ENCODE measurements at places on chromosomes 13 and 19. TPM values are rescaled to one million over a fixed set of nuclear protein-coding genes. Genes with fewer than 3 reads are reported as not detected.

- DNase-seq, result no peak
Measured at GRCh38 chr13:56015919-56016318, 1124.8 kb upstream of the PRR20A start.

- DNase-seq, result no peak
Measured at GRCh38 chr19:53365899-53366493, 491 bp downstream of the ZNF525 start.

DNA sequence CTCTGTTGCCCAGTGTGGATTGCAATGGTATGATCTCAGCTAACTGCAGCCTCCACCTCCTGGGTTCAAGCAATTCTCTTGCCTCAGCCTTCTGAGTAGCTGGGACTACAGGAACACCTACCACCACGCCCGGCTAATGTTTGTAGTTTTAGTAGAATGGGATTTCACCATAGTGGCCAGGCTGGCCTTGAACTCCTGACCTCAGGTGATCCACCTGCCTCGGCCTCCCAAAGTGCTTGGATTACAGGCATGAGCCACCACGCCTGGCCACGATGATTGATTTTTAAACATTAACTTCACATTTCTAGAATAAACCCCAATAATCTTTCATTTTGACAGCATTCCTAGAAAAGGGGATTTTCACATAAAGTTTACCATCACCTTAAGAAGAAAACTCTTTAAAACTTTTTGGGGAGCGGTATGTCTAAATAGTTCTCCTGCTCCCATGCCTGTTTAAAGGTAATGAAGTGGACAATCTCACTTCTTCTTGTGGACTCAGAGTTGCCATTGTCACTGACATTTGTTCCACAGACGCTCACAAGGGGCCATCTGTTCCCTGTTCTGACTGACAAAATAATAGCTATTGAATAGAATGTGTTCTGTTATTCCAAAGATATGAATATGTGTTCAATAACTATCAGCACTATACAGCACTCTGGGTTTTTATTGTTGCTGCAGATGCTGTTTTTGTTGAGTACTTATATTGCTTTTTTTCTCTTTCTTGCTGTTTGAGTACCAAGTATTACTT, 66.1 kb upstream of the C1QTNF9B start:
- no peak for DNase-seq

GRCh38 chr19:7520131-7521051, 2.0 kb upstream of the MCOLN1 start:
- DNase-seq, result no peak

- no peak for DNase-seq
Measured at GRCh38 chr13:22064854-22065620, 394.2 kb downstream of the FGF9 start.

DNA sequence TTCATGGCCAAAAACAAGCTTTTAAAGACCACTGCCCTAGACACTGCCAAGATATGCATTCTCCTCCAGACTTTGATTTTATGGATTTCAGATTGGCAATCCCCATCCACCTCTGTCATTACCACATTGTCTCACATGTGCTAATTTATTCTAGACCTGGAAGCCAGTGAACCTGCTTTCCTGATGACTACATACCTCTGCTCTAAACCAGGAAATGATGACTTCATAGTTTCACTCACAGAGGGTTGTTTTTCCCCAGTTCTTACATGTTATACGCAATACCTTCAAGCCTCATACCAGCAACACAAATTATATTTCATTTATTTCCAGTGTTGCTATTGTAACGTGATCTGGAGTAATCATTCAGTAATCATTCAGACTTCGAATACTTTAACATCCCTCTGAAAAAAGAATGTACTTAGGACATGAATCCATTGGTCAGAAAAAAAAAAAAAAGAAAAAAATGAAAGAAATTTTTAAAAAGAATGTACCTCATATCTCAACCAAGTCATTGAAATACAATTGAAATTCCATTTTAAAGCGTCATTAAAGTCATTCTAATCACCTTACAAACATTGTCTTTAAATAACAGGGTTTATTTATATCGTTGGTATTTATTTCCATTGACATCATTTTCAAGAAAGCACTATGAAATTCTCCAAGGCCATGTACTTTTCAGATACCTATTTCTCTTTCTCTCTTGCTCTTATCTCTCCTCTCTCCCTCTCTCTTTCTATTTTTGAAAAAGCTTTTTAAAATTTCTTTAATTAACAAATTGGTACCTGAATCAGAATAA, 33.4 kb upstream of the KLF5 start:
- DNase-seq, result peak; percentile 61

GRCh38 chr19:7817801-7818200, 12.2 kb upstream of the EVI5L start:
- no peak for DNase-seq

DNA sequence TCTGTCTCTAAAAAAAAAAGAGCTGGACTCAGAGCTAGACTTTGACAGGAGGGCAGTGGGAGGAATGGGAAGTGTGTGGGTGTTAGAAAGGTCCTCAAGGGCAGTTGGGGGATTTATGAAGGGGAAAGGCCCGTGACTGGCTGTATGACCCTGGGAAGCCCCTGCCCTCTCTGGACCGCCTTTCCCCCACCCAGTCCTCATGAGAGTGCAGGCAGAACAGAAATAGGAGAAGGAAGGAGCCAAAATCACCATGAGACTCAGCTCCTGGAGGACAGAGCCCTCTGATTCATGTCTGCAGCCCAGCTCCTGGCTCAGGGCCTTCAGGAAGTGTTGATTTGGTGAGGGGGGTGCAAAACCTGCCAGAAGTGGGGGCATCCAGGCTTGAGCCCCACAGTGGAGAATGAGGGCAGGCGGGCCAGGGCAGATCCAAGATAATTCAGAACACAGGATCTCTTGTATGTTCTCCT, 8.7 kb upstream of the SMG9 start:
- no peak for DNase-seq

DNA sequence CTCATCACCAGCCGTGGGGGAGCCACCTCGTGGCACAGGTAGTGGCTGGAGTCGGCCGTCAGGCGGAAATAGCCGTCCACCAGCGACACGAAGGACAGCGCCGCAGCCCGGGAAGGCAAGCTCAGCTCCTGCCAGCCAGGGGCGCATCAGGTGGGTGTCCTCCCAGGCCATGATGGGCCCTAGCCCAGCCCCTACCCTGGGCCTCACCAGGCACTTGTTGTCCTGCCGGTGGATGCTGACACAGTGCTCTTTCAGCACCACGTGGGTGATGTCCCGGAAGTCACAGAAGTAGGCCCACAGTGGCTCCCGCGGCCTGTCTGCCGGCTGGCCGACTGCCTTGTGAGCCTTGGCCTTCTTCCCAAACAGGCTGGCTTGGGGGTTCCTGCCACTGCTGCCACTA, 15.7 kb downstream of the TYK2 start:
- no peak for DNase-seq

- DNase-seq, result no peak
Measured at GRCh38 chr13:113853518-113854237, 10.2 kb downstream of the GAS6 start.

DNA sequence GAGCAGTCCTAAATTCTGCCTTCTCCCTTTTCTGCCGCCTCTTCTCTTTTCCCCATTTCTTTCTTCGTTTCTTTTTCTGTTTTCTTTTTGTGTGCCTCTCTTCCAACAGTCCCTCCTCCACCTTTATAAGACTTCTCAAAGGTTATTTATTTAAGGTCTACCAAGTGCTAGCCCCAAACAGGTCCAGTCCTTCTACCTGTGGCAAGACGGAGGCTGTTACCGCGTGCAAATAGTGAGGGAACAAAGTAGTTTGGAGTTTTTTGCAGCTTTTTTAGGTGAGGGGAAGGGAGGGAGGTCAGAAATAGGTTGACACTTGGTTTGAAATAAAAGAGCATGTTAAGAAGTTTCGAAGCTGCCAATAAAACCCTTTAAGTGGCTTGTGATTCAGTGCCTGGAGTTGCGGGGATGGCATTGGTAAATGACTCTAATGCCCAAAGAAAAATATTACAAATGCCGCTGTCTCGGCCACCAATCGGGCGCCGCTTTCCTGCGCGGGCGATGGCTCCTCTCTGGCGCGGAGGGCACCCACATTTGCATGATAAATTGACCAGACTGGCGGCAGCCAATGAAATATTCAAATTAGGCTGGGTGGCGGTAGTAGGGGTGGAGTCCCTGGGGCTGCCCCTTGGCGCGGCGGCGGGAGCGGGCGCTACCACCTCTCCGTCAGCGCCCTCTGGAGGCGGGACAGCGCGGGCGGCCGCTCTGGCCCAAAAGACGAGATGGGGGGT, 7.5 kb upstream of the TSHZ3 start:
- no peak for DNase-seq

GRCh38 chr19:46192992-46193650, 36.4 kb upstream of the IGFL1 start:
- DNase-seq, result no peak

DNA sequence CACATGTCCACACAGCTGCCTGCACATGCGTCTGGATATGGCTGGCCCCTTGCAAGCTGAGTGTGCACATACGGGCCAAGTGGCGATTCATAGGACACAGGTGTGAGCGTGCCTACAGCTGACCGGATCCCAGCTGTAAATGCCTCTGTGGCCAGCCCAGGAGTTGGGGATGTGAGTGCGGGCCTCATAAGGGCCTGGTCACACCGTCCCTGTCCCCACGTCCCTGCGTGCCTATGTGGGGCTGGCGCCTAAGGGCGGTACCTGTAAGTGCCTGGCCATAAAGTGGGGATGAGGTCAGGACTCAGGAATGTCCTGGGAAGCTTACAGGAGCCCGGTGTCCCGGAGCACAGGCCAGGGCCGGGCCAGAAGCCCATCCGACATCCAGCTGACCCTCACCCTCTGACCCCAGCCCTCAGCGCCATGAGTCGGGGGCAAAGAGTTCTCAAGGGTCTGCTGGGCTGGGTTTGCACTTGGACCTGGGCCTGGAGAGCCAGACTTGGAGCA, 1.3 kb upstream of the ARHGAP45 start:
- no peak for DNase-seq

- DNase-seq, result no peak
Measured at GRCh38 chr19:16069813-16070365, 6.4 kb upstream of the TPM4 start.

DNA sequence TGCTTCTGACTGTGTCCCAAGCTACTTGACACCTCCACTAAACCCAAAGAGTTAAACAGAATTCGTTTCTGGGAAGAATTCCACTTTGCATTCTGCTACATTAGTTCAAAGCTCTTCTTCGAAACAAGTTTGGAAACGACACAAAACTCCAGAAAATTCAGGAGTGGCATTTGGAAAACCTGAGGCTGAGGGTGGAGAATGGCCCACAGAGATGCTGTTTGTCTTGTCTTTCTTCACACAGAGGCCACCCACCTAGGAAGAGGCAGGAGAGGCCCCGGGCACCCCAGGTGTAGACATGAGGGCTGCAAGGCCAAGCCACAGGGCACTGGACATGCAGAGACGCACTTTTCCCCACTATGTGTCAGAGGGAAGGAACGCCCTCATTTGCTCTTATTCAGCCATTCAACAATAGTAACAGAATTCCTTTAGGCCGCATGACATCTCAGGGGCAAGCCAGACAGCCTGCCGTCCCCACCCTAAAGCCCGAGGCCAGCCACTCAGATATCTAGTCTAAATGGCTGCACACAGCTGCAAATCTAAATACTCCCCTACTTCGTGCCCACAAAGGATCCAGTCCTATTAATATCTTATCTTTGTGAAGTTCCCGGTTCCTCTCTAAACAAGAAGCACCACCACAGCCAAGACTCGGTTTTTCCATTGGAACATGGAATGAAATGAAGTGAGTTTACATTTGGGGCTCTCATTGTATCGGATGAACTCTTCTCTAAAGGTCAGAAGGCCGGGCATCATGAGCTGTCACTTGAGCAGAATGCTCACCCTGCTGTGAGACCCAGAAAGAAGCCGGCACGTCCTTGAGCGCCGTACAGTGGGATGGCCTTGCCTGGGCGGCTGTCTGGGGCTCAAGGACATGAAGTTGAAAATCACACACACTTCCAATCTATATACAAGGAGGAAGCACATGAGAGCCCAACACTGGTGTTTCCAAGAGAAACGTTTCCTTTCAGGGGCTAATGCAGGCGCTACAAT, 19.8 kb downstream of the COL4A1 start:
- DNase-seq, result no peak

DNA sequence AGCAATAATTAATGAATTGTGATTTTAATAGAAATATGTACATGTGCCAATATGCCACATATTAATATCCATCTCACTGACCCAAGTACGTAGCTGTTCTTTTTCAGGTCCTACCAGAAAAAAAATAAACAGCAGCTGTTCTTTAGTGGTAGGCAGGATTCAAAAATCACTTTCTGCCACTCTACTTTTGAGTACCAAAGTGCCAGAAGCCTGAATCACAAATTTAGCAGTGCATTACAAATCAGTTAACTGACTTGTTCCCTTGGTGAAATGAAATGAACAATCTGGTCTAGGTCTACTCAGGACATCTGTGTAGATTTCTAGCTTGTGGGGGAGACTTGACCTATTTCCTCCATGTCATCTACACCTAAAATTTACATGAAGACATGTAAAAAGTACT, 775.5 kb upstream of the GPC6 start:
- no peak for DNase-seq

DNA sequence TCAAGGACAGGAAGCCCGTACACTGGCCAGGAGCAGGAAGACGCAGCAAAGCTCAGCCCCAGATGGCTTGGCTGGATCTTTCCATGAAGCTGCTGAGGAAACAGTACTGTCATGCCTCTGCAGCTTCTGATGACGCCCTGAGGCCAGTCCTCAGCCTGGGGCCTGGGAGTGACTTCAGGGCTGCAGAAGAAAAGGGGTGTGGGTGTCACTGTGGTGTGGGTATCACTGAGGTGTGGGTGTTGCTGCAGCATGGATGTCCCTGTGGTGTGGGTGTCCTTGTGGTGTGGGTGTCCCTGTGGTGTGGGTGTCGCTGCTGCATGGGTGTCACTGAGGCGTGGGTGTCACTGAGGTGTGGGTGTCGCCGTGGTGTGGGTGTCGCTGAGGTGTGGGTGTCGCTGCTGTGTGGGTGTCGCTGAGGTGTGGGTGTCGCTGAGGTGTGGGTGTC, 12.0 kb upstream of the GAS6 start:
- DNase-seq, result no peak

GRCh38 chr19:45528149-45528743, 21.0 kb downstream of the VASP start:
- DNase-seq, result no peak

GRCh38 chr13:101829484-101829883, 377.0 kb downstream of the ITGBL1 start:
- DNase-seq, result peak; percentile 44

DNA sequence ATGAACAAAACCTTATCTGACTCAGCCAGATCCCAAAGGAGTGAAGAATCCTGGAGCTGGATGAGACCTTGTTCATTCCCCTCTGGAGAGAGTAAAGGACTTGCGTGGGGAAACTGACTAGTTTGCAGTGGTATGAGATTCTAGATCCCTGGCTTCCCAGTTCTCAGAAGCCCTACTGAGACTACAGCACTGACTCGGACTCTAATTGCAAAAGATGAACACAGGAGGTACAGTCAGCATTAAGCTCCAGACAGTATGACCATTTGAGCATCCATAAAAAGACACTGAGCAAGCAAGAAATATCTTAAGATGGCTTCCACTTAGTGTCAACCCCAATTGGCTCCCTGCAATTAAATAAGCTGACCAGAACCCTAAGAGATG, 6.8 kb downstream of the ZC3H4 start:
- no peak for DNase-seq

The SYCN gene
- not detected for total RNA-seq

The ZNF586 gene
- total RNA-seq, result 6.7 TPM

The KIR3DL2 gene
- not detected for total RNA-seq

The SIGLEC7 gene
- total RNA-seq, result not detected

The CCDC124 gene
- 68.4 TPM for total RNA-seq

The PALM gene
- 17.1 TPM for total RNA-seq

The FCAR gene
- total RNA-seq, result not detected

The CEACAM8 gene
- not detected for total RNA-seq

The DEDD2 gene
- total RNA-seq, result 56.4 TPM

The CRX gene
- not detected for total RNA-seq

The RFXAP gene
- total RNA-seq, result 2.7 TPM

The ZNF324 gene
- total RNA-seq, result 13.8 TPM
